ENCODE measurements at places on chromosomes 5 and 9.

DNA sequence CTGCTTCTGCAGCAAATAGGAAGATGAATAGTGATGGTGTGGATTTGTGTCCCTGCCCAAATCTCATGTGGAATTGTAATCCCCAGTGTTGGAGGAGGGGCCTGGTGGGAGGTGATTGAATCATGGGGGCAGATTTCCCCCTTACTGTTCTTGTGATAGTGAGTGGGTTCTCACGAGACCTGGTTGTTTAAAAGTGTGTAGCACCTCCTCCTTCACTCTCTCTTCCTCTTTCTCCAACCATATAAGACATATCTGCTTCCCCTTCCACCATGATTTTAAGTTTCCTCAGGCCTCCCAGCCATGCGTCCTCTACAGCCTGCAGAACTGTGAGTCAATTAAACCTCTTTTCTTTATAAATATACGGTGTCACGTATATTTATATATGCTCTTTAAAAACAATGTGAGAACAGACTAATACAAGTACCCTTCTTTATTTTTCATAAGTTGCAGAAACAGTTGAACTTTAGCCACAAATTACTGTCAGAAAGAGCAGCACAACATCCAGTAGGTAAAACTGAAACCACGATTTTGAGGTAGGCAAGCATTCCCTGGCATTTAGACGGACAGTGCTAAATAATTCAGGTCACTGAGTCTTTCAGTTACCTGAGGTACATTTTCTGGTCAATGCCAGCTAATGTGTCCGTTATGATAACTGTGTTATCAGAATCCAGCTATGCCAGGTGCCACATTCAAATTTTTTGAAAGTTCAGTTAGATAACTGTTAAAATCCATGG lies 79.3 kb upstream of the SPEF2 start:
- no peak for DNase-seq

- no peak for DNase-seq
These were observed 3.7 kb downstream of the ARRDC3 start for GRCh38 chr5:91379246-91379913.

DNA sequence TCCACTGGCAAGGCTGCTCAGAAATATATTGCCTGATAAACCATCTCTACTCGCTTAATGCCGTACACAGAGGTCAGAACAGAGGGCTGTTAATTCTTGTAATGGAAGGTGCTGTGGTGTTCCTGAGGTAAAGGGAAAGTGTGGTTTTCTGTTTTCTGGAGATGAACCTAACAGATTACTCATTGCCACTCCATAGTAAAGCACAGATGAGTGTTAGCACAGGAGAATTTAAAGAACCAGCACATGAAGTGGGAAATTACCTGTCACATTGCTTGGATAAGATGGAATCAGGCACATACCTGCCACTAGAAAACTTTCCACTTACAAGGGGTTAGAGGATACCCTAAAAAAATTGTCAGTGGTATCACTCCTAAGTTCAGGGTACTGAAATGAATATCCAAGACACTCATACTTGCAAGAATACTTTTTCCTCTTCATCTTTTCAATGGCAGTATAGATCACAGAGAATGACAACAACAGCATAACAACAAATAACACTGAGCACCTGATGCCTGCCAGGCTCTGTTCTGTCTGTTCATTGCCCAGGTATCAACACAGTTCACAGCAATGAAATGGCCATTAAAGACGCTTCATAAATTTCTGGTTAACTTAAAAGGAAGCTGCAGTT lies 152.9 kb upstream of the GNA14 start:
- DNase-seq, result no peak

DNA sequence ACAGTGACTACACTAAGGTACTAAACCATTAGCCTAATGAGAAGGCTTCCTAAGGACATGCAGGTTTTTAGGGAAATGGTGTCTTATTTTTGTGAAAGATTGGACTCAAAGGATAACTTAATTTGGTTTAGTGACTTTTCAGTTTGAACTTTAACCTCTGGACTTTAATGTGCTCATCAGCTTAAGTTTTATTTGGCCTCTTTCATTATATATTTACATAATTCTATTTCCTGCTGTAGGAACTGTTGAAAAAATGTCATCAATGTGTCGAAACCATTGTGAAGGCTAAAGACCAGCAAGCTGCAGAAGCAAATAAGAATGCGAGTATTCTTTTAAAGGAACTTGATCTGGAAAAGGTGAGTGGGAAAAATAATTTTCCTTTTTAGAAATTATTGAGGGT lies 34.3 kb upstream of the EIF4EBP3 start:
- DNase-seq, result no peak

- DNase-seq, result no peak
These were observed 56.3 kb downstream of the TSSK1B start for GRCh38 chr5:113378514-113378913.

DNA sequence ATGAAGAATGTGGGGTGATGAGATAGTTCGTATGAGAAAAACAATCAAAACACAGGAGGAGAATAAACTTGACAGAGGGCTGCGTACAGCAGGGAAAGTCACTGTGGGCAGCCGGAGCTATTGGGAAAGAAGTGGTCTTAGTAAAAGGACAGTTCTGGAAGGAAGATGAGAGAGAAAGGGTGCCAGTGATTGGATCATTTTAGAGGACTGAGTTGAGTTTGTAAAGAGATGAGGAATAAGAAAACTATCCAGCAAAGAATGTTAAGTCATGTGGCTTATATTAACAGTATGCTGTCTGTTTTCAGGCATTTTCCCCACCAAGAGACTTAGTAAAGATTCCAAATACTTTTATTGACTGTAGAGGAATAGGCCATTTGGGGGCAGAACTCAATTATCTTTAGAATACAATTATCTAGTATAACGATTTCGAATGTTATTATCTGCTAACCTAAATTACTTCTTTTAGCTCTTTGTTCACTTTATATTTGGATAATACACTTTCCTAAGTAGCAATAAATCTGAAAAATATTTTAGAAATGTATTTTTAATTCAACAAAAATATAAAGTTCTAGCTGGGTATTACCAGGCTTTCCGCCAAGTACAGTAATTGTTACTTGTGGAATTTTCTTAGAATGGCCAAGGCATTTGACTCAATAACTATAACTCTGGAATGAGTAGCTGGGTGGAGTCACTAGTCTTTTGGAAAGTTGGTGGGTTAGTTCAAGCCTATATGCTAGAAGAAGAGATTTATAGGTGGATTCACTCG lies 15.5 kb upstream of the LOX start:
- no peak for DNase-seq

DNA sequence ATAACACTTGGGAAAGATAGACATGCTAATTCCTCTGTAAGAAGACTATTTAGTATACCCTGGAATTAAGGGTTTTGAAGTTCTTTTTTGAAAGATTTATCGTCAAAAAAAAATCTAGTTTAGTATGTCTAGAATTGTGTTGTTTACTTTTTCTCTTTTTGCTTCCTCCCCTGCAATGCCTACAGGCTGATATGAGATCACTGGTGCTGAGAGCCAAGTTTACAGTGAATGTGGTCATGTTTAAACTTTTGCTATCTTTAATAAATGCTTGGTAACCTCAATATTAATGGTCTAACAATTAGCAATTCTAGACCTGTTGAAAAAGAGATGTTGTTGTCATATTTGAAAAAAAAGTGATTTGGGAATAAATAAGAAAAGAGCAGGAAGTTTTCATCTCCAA lies 86.1 kb downstream of the CWC27 start:
- DNase-seq, result no peak

DNA sequence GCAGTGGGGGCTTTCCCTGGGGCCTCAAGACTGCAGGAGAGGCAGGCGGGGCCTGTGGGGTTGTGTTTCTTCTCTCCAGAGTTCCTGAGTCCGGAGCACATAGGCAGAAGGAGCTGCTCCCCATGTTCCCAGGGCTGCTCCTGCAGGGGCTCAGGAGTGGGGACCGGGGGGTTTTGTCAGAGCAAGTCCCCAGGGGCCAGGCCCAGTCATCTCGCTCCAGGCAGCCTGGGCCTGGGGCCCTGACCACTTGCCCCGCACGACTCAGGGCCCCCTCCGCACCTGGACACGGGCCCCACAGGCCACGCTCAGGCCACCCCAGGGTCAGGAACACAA lies 22.0 kb upstream of the SLC6A19 start:
- no peak for DNase-seq
